CD4-positive, CD25-positive, alpha-beta regulatory T cell (primary cell): ENCODE measurements at places on chromosomes 2 and 18.

- no peak for DNase-seq
Observed at GRCh38 chr18:29647700-29648099, 1394.8 kb downstream of the DSC3 start.

DNA sequence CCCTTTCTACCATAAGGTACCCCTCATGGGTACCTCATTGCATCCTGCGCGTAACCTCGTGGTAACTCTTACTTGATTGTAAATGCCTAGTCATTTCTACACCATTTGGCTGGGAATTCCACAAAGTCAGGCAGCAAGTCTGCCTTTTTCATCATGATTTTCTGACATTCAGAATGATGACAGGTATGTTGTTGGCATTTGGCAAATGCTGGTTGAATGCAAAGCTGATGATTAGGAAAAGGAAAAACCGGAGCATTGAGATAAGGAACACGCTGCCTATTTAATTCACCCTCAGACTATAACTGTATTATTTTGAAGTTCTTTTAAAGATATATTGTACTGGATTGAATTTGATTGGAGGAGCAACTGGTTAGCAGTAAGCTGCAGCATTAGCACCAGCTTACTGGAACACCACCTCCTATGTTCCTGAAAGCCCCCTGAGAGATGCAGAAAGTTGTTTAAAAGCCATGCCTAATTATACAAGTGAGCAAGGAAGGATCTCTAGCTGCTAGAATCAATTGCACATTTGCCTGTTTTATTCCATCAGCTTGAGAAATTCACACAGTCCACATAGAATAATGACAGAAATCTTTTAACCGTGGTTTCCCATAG, 520.1 kb downstream of the LRP1B start:
- DNase-seq: no peak

DNA sequence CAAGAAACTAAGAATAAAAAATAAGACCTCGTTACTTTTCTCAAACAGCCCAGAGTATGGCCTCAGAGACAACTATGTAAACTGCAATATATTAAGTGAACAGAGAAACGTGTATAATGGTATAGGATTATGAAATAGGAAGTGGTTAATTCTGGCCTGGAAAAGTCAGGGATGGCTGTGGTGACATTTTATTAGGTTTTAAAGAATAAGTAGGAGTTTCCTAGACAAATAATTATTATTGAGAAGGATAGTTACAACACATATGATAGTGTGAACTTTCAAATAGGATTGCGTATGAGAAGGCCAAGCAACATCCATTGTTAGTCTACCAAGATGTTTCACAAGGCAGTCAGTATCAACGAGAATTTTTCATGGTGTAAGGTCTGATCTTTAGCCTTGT, 244.1 kb downstream of the LPIN1 start:
- no peak for DNase-seq

DNA sequence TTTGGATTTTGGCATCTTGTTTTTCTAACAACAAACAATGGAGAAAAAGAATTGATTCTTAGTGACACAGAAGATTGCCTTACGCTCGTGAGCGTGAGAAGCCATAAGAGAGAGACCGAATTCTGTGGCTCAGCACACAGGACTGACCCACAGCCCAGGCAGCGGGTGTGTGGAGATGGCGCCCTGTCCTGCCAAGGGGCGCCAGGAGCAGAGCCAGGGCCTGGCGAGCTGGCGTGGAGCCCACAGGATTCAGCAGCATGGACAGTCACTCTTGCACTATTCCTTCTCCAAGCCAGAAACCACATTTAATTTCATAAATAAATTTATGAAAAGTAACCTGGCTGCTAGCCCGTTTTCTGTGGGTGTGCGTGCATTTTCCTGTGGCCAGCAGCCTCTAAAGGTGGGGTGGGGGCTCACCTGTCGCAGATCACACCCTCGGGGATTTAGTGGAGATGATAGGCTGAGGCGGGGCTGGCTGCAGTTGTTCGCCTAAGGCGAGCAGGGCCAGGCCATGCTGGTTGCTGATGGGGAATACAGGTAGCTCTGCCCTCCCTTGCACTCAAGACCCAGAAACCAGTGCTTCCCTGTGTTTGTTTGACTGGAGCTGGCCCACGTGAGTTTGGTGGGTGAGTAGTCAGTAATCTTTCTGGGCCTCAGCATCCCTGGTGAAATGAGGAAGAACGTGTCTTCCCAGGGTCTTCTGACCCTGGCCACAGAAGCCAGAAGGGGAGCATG, 46.2 kb downstream of the FAM168B start:
- no peak for DNase-seq

DNA sequence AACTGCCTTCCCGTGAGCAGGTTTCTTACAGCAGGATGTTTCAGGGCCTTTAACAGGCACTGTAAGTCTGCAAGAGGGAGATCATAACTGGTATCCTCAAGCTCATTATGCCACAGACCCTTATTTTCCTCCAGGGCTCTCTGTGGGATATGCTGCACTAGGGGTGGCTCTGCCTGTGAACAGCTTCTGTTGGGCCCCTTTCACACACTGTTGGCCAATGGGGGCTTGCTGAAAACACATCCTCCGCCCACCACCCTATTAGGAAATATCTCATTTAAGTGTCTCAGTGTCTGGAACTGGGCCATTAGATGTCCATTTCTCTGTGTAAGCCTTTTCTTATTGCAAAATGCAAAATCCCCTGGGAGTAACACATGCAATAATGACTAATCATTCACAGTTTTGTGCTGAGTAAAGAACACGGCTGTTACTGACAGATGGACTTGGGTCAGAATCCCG, 414.3 kb upstream of the HS6ST1 start:
- DNase-seq: no peak

DNA sequence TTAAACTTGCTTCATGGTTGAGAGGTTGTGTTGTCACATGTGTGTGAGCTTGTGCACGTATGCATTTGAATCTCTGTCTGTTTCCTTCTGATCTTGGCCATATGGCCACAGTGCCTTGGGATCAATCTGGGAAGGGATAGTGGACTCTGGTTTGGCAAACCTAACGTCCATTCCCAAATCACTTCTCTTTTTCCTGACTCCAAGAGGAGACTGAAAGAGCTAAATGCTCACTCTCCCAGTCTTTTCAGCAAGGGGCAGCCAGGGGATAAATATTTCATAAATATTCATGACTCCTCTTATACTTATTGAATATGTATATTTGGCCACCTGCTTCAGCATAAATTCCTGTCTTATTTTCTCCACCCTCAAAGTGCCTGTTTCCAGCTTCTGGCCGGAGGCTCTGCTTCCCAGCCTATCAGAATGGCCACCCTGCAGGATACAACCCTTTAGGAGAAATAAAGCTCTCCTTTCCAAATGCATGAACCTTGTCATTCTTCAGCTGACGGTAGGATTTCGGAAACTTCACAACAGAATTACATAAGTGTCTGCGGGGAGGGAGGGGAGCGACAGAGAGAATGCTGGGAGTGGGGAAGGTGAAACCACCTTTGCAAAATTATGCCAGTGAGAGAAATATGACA, 112.2 kb upstream of the COPS8 start:
- no peak for DNase-seq

DNA sequence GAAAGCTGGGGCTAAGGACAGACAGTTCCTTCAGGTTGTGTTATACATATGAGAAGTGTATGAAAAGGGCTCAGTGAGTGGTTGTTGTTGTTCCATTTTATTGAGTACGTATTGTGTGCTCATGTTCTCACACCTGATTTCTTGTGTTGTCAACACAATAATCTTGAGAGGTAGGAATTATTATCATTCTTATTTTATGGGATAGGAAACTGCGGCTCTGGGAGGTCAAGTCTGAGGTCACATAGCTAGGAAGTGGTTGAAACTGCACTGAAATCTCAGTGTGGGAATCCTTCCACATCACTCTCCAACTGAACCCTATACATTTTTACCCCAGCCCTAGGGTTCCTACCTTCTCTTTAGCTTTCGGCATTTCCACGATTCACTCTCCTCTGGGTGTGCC, 124.2 kb upstream of the CXCR4 start:
- DNase-seq: no peak

- DNase-seq: no peak
Observed at GRCh38 chr2:236852100-236852976, 233.4 kb upstream of the COPS8 start.

DNA sequence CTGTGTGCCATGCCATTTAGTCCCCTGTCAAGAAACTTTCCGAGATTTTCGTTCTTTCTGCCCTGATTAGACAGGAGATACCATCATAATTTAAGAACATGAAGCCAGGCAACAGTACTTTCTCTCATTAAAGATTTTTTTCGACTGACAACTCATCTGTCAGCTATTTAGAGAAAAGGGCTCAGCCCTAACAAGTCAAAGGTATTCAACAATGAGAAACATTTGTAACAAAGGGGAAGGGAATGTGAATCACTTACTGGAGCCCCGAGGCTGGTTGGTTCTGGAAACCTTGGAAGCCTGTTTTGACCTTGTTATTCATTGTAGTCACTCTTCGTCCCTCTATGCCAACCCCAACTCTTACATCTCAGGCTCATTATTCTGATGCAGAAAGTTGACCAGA, 199.4 kb downstream of the SPP2 start:
- no peak for DNase-seq

DNA sequence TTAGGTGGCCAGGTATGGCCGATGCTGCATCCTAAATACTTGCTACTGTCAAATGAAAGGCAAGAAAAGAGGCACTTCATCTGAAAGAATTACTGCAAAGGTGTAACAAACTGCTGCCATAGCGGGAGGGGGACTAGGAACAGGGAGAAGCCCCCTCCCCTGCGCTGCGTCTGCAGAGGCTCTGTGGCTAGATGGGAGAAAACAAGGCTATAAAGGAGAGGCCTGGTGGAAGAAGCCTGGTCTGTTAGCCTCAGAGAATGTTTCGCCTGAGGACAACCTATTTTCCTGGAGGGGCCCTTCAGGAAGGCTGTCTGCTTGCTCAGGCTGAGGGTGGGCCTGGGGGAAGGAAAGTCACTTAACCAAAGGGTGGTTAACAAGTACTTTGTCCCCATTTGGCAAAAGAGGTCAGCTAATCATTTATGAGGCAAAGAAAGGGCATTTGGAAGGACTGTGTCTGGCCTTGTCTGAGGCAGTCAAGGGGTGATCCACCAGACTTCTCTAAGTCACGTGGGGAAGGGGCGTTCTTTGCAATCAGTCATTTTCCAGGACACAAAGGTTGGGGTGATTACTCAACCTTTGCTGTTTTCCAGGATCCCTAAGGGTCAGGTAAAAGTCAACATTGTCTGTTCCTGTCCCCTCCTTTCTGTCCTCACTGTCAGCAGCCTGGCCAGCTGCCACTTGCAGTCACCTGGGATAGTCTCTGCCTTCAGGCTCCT, 103.0 kb upstream of the TMEM200C start:
- DNase-seq: no peak

DNA sequence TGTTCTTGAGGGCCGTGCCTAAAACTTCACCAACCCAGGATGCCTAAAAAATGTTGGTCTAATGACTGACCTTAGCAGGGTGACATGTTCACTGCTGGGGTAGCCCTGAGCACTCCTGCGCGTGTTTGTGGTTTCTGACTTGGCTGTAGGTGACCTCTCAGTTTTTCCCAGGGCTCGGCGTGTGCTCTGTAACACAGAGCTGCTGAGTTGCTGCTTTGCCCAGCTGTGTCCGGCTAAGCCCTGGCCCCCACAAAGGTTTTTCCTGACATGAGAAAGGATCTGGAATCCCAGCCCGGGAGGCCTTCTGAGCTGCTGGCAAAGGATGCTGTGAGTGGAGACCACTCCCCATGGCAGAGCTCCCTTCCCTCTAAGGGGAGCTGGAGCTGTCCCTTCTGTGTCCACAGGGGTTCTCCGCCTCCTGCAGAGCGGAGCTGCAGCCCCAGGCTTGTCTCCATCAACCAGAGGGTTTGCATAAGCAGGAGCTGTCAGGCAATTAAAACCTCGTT, 52.7 kb downstream of the CRIM1 start:
- DNase-seq: no peak

- DNase-seq: peak; percentile 79
Observed at GRCh38 chr18:23970161-23971096, 44.1 kb upstream of the TTC39C start.

DNA sequence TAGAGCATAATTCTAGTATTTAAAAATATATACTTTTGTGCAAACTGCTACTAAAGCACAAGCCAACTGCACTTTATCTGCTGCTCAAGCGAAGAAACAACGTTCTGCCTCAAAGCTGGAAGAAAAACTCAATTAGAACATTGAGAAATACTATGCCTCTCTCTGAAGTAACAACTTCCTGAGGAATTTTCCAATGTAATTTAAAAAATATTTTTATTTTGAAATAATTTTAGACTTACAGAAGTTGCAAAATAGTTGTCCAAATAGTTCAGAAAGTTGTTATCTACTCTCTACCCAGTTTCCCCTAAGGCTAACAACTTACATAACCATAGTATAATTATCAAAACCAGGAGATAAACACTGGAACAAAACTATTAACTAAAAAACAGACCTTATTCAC, 12.3 kb upstream of the POLI start:
- no peak for DNase-seq

GRCh38 chr2:137797641-137798040, 166.6 kb upstream of the HNMT start:
- DNase-seq: no peak

- DNase-seq: peak; percentile 10
Observed at GRCh38 chr18:58051765-58052460, 7.9 kb downstream of the NEDD4L start.

GRCh38 chr18:9820719-9821118, 65.1 kb upstream of the TXNDC2 start:
- no peak for DNase-seq

- no peak for DNase-seq
Observed at GRCh38 chr18:38693104-38693503, 1127.5 kb upstream of the CELF4 start.

DNA sequence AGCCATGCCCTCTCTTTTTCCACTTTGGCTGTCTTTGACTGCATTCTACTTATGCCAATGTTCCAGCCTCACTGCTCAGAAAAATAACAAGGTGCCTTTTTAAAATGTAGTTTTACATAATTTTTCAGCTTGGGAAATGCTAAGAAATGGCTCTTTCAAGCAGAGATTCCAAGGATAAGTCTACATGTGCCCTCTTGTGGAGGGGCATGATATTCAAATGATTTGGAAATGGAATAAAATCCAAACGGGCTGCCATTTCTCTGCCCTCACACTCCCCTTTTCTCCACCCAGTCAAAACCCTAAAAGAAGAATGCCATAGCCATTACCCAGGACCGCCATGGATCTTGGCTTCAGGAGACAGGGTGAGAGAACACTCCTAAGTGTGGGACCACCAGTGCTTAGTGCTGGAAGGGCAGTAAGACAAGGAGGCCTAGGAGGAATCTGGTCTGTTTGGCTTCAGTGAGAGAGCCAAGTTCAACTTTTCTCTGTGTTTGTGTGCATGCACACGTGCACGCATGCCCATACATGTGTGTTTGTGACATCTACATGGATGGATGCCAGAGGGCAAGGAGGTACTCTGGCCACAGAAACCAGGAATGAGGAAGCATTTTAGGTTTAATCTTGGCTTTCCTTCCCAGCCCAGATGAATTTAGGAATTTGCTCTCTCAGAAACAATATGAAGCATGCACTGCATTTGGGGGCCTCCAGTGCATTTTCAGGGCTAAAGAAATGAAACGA, 174.0 kb upstream of the SLC14A2 start:
- DNase-seq: no peak

- no peak for DNase-seq
Observed at GRCh38 chr2:116669782-116670181, 1144.7 kb upstream of the DDX18 start.
